HL-60 (cell line): ENCODE measurements at places on chromosomes 13 and 19.

- DNase-seq = peak; percentile 26
Measured at GRCh38 chr13:92187378-92187989, 789.1 kb downstream of the GPC5 start.

DNA sequence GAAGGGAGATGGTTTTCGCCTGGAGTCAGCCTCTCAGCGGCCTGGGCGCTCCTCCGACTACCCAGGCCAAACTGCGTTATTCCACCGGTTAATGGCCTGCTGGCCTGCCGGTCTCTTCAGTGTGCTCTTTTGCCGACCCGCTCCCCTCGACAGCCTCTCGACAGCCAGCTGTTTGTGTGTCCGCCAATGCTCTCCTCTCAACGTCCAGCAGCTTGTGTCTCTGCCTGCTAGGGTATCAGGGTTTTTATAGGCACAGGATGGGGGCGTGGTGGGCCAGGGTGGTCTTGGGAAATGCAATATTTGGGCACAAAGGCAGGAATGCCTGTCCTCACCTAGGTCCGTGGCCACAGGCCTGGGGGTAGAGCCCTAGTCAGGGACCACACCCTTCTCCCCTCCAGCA, 1.5 kb upstream of the ZNF235 start:
- no peak for DNase-seq

DNA sequence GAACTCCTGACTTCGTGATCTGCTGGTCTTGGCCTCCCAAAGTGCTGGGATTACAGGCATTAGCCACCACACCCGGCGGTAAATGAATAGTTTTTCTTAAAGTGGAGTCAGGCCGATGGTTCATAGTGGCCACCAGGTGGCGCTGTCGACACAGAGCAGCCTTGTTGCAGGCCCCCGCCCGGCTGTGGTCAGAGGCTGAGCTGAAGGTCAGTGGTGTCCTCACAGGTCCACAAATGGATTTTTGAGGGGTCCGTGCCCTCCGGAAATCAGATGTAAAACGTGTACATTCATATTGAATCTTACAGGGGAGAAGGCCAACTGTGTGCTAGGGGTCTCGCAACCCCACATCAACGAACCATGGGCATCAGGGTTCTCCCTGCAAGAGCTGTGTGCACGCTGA, 13.4 kb upstream of the WDR18 start:
- no peak for DNase-seq

DNA sequence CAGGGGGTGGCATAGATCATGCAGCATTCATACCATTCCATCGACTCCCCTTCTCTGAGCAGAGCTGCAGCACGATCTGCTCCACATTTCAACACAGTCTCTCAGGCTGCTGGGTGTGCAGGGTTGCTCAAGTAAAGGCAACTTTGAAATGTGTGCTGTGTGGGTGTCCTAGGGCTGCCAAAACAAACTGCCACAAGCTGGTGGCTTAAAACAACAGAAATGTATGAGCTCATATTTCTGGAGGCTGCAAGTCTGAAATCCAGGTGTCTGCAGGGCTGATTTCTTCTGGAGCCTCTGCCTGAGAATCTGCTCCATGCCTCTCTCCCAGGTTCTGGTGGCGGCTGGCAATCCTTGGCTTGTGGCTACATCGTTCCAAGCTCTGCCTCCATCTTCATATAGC, 63.7 kb upstream of the WDFY2 start:
- peak; percentile 85 for DNase-seq

GRCh38 chr13:25463496-25463895, 91.7 kb downstream of the ATP8A2 start:
- DNase-seq = no peak

DNA sequence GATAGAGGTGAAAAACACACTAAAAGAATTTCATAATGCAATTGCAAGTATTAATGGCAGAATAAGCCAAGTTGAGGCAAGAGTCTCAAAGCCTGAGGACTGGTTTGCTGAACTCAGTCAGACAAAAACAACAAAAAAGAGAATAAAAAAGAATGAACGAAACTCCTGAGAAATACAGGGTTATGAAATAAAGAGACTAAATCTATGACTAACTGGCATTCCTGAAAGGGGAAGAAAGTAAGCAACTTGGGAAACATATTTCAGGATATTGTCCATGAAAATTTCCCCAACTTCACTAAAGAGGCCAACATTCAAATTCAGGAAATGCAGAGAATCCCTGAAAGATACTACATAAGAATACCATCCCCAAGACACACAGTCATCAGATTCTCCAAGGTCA, 47.8 kb downstream of the UBL3 start:
- DNase-seq = no peak

GRCh38 chr19:28435551-28436271, 777.2 kb downstream of the UQCRFS1 start:
- no peak for DNase-seq
